ENCODE measurements at places on chromosomes 4 and X. TPM values are rescaled to one million over a fixed set of nuclear protein-coding genes. Genes with fewer than 3 reads are reported as not detected.

DNA sequence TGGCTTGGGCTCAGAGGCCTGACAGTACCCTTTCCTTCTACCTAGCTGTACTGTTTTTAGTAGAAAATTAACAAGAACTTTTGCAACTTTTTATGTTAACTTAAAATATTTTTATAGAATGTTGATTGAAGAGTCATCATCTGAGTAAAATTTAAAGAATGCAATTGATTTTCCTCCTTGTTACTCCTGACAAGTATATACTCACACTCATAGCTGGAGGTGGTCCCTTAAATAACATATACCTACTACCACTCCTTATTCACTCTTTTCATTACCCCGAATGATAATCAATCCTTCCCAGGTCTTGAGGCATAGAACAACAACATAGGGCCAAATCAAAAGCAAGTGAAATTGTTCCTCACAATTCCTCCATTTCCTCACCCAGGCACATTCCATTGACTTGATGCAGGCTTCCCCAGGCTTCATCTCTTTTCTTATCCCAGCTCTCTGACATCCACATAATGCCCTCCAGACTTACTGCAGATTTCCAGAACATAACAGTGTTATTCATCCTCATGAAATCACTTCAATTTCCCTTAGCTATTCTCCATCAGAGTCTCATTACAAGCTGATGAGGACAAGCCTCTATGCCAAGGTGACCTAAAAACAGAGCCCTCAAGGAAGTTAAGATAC is 73.2 kb upstream of the ANXA10 start:
- peak overlapping the region; percentile 61 for H3K27ac ChIP-seq
- no peak for DNase-seq
- no peak overlapping the region for H3K4me3 ChIP-seq
- no peaks in the 10 kb centered on the region for H3K36me3 ChIP-seq

- no peak within 1 kb of the TSS for H3K4me3 ChIP-seq
- no peaks in the 10 kb centered on the region for H3K4me1 ChIP-seq
- DNase-seq, result no peak
Measured at GRCh38 chr4:69860052-69860451, at the start of gene SULT1E1. Gene SULT1E1 (minus strand): TSS chr4:69860145. CDS start chr4:69857644, 2,501 bp downstream.

OPRPN gene
- total RNA-seq, result not detected

DNA sequence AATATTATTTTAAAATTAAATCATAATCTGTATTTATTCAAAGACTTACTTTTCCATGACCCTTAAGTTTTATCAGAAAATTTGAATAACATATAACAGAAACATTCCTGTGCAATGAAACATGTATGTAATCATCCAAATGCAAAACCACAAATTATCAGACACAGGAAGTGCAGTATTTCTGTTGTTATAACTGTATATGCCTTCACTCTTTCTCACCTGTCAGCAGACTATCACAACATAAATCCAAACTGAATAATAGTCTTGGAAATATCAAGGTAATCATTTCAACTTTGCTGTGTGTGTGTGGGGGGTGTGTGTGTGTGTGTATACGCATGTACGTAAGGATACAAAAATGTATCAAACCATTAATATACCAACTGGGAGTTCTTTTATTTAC is 285.9 kb downstream of the SLC7A11 start:
- no peak overlapping the region for H3K4me3 ChIP-seq
- H3K27me3 ChIP-seq, result no peaks in the 10 kb centered on the region

DNA sequence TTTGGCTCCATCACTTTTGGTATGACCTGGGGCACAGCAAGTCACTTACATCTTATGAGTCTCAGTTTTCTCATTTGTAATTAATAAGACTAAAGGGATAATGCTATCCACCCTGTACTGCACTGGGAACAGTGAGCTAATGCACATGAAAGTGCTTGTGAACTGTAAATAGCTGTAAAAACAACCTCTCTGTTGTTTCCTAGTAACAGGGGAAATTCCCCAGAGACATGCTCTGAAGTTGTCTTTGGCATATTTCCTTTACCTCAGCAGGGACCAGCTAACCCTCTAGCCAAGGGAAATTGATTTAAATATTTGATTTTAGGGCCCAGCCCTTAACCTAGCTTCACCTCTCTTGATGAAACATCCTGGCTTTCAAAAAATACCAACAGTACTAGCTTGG is 6.1 kb upstream of the CYSLTR1 start:
- H3K27ac ChIP-seq, result no peak overlapping the region
- no peaks in the 10 kb centered on the region for H3K36me3 ChIP-seq
- H3K4me3 ChIP-seq, result no peak overlapping the region
- no peak for DNase-seq

PDZD4 gene
- 26.6 TPM for total RNA-seq
